ENCODE measurements at places on chromosomes 7 and 10.
A peak's percentile ranks its signal among the peaks of the same experiment; 100 is the strongest.

- no peak for DNase-seq
These were observed 241.0 kb upstream of the PRSS1 start for GRCh38 chr7:142508251-142508650.

GRCh38 chr10:99431190-99431760 is 851 bp upstream of the GOT1 start:
- DNase-seq, result peak; percentile 43

DNA sequence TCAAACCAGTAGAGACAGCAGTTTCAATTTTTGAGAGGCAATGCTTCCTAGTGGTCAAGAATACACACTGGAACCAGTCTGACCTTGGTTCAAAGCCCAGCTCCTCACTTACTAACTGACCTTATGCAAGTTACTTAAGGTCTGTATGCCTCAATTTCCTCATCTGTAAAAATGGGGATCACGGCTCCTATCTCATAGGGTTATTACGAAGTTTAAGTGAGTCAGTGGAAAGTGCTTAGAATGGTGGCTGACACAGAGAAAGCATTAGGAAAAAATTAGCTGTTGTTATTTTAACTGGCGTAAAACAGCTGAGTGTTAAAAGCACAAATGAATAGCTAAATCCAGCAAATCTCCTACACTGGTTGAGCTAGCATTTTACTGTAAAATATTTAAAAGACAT is 162.4 kb upstream of the LAMB4 start:
- DNase-seq, result no peak

DNA sequence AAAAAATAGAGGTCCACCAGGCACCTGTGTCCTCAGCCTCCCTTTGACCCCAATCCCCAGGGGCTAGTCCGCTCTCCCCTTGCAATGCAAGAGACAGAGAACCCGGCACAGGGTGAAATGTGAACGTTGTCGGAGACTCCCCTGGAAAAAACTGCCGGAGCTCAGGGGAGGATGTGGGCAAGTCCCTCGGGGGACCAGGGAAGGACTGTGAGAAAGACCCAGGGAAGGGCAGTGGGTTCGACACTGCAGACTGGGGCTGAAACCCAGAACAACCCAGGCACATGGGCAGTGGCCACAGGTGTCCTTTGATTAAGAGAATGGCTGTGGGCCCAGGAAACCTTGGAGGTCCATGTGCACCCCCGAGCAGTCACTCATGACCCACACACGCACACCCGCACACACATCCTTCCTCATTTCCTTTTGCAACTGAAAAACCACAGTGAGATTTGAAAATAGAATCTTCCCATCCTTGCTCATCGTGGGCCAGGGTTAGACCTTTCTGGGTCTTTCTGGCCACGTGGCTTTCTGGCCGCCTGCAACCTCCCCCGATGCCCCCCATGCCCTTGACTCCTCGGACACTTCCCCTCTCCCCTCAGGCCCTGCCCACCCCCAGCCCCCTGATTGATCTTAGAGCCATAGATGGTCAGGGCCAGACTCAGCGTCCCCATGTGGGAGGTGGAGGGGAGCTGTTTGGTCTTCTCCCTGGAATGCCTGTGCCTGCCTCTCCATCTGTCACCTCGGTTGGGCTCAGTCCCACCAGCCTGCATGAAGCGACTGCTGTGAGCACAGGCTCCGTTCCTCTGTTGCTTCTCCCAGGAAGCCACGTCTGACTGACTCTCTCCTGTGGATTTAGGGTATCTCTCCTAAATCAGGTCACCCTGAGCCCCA is 7.9 kb downstream of the LAT2 start:
- no peak for DNase-seq

GRCh38 chr7:45031829-45032228 is 31.8 kb downstream of the CCM2 start:
- DNase-seq, result no peak

- DNase-seq, result no peak
These were observed 54.6 kb downstream of the CDHR3 start for GRCh38 chr7:106017657-106018056.

GRCh38 chr7:47253650-47254080 is 328.2 kb downstream of the TNS3 start:
- DNase-seq, result no peak

DNA sequence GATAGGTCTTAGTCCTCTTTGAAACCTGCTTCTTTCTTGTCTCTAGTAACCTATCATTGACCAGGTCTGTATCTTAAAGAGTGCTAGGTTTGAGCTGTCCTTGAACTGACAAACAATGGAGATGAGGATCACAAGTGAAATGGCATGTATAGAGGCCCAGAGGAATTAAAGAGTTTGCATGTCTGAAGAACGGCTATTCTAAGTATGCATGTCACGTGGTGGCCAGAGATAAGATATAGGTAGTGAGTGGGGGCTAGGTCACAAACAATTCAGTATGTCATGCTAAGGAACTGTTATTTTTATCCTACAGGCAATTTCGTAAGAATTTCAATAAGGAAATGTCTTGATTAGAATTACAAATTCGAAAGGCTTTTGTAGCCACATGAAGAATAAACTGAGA is 95.3 kb downstream of the SUGCT start:
- DNase-seq, result no peak

DNA sequence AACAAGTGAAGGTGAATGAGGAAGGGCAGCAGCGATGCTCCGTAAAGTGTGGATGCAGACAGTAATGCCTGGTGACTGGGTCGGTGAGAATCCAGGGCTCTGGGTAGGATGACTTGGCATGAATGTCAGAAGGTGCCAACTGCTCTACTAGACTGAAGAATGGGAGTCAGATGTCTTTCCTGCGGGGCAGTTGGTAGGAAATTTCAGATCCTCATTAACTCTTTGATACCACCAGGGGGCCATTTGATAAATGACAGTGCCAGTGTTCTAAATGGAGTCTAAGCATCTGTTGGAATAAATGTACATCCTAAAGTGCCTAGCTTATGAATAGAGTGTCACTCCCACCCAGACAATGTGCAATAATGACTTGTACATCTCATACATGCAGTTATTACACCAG is 462.0 kb downstream of the GRM8 start:
- no peak for DNase-seq

- DNase-seq, result no peak
These were observed 164.3 kb downstream of the BAMBI start for GRCh38 chr10:28841625-28842024.

DNA sequence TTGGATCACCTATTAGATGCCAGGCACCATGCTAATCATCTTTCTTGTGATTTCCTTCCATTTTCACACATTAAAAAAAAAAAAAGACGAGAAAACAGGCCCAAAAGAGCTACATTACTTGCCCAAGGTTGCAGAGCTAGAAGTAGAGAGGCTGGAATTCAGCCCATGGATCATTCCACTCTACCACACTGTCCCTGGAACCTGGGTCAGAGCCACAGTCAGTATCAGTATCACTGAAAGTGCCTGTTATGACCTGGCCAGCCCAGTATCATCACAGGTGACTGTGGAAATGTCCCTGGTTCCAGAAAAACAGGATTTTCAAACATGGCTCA is 3.3 kb upstream of the FLNC start:
- no peak for DNase-seq

GRCh38 chr7:79063019-79063698 is 390.3 kb downstream of the MAGI2 start:
- DNase-seq, result no peak
